ENCODE measurements at places on chromosomes 3 and 15. TPM values are rescaled to one million over a fixed set of nuclear protein-coding genes. Genes with fewer than 3 reads are reported as not detected.

Gene UROC1
- total RNA-seq = not detected

Gene PLSCR2
- total RNA-seq = not detected

Gene CCR9
- not detected for total RNA-seq

Gene CKMT1B
- 5.1 TPM for total RNA-seq

Gene SLC9A9
- 0.22 TPM for total RNA-seq

Gene DGKG
- total RNA-seq = 8.8 TPM

Gene GATA2
- 5.3 TPM for total RNA-seq

Gene CEP19
- total RNA-seq = 2.7 TPM

Gene GOLGA8S
- total RNA-seq = 0.18 TPM

Gene NLGN1
- not detected for total RNA-seq

Gene TIMMDC1
- 62.7 TPM for total RNA-seq

Gene DAZL
- not detected for total RNA-seq

Gene TRIM42
- not detected for total RNA-seq
